ENCODE measurements at places on chromosomes 2 and 18.

DNA sequence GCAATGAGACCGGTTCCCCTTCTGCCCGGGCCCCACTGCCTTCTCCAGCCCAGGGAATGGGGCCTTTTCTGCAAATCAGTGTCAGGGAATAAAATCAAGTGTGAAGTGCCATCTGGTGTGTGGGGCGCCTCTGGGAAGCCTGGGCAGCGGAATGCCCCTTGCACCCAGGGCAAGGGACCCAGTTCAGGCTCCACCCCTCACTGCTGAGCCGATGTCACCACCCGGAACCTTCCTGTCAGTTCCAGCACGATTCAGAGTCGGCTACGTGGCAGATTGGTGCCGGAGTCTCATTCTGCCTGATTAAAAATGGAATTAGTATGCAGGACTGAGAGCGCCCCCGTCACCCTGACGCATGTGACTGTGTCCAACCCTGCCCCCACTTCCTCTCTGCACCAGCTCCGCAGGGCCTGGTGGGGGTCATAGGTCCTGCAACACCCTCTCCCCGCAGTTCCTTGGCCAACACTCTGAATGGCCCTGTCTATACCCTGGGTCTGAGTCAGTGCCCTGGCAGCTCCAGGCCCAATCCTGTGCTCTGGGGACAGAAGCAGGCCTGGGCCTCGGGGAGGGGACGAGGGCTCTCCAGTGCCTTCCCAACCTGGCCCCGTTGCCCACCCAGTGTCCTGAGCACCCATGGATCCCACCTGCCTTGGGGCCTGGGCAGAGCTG is 8.2 kb upstream of the ALPI start:
- DNase-seq = no peak

GRCh38 chr2:217941886-217942728 is 60.7 kb downstream of the TNS1 start:
- DNase-seq = no peak

DNA sequence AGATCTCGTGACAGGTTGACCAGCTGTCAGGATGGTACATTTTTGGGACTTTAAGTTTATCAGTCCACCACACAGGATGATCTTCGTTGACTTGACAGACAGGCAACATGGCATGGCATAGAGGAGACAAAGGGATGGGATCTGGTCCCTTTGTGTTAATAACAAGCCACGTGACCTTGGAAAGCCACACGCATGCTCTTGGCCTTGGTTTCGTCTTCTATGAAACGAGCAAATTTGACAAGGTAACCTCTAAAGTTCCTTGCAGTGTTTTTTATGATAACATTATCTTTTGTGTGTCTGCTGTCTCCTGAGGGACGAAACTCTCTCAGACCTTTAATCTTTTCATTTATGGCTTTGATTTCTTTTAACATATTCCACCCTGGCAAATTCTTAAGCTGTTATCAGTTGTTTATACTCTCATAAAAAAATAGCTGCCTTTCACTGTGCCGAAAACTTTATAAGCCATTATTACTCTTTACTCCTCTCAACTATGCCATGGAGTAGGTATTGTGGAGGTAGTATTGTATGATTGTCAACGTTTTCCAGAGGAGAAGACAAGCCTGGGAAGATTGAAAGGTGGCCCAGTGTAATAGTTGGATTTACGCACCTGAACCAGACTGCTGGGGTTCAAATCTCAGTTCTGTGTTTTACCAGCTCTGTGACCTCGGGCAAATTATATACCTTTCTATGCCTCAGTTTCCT is 81.3 kb downstream of the MYOM1 start:
- no peak for DNase-seq

GRCh38 chr18:79355433-79356335 is 40.0 kb upstream of the NFATC1 start:
- DNase-seq = no peak

- DNase-seq = no peak
These were observed 31.5 kb downstream of the BABAM2 start for GRCh38 chr2:27921880-27922547.

GRCh38 chr2:122007577-122007976 is 252.1 kb downstream of the TSN start:
- DNase-seq = no peak

- no peak for DNase-seq
These were observed 119.9 kb downstream of the OSR1 start for GRCh38 chr2:19238440-19239060.

DNA sequence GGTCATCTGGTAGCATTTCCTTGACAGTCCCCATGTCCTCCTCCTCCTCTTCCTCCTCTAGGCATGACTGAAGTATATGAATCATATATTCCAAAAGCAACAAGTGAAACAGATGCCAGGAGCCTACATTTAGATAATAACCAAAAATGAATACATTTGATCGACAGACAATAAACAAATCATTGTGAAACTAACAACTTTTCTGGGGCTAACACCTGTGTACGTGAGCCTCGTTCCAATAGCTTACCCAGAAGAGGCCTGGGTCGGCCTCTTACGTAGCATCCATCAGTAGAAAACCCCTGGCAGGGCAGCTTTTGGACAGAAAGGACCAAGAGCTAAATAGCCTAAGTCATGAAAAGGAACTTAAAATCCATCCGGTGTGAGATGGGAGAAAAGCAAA is 15.3 kb upstream of the CREG2 start:
- peak; percentile 52 for DNase-seq

DNA sequence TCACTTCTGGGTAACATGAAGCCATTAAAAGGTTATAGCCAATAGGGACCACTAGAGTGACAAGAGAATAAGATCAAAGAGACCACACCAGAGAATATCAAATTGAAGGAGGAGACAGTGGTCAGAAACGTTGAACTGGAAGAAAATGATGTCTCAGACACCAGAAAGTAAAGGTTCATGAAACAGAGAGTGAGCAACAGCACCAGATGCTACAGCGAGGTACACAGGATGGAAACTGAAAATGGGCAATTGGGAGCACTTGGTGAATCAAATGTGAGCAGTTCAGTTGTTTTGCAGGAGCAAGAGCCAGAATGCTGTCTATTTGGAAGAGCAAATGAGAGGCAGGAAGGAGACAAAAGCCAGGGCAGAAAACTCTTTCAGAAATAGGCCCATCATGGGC is 162.6 kb downstream of the SS18 start:
- DNase-seq = no peak

DNA sequence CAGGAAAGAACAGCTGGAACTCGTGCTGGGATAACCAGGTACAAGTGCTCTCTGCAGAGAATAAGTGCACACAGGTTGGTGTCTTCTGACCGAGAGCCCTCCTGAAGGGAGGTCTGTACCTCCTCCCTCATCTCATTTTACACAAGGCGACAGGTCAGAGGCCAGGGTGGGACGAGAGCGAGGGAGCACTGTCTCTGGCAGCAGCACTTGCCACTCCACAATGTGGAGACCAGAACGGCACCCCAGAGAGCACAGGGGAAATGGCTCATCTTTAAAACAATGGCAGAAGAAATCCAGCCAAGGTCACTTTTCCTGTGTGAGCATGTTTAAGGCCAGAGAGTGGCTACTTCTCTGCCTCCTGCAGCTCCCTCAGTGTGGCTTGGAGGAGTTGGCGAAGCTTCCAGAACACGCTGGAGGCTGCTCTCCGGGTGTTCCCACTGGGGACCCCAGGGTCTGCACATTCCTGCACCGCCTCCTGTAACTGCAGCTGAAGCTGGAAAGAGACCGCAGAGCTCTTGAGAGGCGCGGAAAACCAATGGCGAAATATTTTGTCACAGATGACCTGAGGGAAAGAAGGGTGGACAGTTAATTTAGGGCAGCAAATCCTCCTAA is 20.8 kb downstream of the DIPK1C start:
- DNase-seq = no peak

- no peak for DNase-seq
These were observed 43.8 kb downstream of the ARL6IP6 start for GRCh38 chr2:152762202-152762601.

DNA sequence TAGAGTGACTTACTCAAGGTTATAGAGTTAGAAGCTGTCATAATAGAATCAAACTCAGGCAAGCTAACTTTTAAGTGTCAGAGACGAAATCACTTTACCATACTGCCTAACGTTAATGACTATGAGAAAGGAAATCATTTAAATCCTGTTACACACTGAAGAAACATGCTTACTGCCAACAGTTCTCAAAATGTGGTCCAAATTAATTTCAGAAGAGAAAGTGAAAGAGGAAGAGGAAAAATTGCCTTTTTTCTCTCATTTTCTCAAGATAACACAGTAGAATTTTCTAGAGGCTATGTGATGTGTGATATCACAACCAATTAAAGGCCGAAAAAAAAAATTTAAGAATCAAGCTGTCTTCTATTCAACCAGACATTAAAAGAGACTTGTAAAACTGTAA is 1362.7 kb upstream of the CHAC2 start:
- no peak for DNase-seq

- DNase-seq = no peak
These were observed 146.4 kb downstream of the PTH2R start for GRCh38 chr2:208552943-208553342.

- no peak for DNase-seq
These were observed 93.8 kb downstream of the LRP1B start for GRCh38 chr2:142037066-142037465.

DNA sequence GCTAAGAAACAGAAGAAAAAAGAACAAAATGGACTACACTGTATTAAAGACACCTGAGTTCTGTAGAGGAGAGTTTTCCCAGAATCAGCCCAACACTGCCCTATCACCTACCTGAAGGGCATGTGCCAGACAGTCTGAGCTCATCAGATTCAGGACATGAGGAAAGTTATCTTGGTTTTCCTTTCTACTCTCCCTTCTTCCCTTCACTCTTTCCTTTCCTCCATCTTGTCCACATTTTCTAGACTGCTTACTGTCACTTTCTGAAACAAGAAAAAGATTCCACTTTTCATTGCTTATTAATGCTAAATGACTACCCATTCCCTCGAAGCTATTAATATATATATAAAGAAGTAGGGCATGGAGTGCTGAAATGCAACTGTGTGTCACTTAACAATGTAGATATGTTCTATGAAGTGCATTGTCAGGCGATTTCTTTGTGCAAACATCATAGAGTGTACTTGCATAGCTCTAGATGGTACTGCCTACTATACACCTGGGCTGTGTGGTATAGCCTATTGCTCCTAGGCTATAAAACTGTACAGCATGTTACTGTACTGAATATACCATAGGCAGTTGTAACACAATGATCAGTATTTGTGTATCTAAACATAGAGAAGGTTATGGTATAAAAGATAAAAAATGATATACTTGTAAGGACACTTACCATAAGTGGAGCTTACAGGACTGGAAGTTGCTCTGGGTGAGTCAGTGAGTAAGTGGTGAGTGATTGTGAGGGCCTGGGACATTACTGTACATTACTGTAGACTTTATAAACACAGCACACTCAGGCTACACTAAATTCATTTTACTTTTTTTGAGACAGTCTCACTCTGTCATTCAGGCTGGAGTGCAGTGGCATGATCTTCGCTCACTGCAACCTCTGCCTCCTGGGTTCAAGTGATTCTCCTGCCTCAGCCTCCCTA is 145.5 kb upstream of the ITGA6 start:
- no peak for DNase-seq

DNA sequence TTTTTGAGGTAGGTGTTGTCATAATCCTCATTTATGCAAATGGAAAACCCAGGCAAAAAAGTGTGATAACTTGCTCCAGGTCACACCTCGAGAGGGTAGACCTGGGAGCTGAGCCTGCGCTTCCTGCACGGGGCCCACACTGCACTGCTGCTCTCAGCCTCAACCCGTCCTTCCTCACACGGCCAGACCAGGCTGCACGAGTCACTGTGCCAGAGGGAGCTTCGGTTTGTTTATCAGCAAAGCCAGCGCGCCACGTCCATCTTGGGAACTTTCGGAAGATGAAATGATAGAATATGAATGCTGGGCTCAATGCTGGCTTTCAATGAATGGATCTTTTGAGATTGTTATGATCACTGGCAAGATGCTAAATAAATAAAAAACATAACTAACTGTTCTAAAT is 14.4 kb downstream of the COPS9 start:
- no peak for DNase-seq

GRCh38 chr18:56285387-56286065 is 352.9 kb downstream of the TXNL1 start:
- no peak for DNase-seq

DNA sequence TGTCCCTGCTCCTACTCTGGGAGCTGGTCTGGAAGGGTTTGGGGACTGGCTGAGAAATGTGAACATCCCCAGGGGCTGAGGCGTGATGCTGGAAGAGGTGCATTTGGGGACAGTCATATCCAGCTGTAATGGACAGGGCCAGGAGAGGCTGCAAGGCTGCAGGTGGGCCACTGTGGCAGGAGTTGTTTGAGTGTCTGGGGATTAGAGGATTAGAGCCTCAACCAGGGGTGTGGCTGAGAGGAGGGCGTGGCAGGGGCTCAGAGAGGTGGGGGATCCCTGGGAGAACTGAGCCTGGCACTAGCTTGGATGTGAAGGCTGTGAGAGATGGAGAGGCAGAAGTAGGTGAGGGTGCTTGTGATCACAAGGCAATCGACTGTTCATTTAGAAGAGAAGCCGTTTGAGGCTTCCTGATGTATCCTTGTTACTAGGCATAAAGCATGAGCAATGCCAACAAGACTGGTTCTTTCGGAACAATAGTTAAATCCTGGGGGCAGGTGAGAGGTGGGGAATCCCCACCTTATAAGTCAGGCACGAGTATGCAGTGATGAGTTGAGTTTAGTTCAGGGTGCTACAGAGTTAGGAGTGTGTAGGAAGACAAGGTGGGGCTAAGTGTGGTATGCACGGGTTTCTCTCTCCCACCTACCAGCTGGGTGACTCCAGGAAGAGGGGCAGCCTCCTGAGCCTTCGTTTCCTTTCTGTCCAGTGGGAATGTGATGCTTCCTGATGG is 31.9 kb downstream of the SH3RF3 start:
- no peak for DNase-seq

GRCh38 chr2:9720352-9721093 is 89.7 kb upstream of the YWHAQ start:
- no peak for DNase-seq

GRCh38 chr2:168244318-168244717 is 3.1 kb downstream of the STK39 start:
- peak; percentile 90 for DNase-seq

- DNase-seq = no peak
These were observed 685.5 kb downstream of the CPS1 start for GRCh38 chr2:211241891-211242290.

- no peak for DNase-seq
These were observed 33.6 kb upstream of the YWHAQ start for GRCh38 chr2:9664365-9664764.

GRCh38 chr2:169877398-169877797 is 50.1 kb downstream of the UBR3 start:
- no peak for DNase-seq

DNA sequence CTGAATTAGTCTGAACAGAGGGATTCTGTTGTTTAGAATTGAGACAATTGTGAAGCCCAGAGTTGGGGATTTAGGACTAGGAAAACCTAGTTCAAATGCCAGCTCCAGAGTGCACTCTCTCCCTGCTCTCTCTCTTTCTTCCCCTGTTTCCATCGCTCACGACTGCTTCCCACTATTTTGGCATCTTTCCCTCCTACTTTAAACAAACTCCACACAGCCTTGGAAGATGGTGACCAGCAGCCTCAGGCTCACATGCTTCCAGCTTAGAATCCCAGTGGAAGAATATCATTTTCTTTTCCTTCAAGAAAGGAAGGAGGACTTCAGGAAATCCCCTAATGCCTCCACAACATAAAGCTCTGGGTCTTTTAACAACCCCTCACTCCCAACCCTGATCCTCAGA is 6.1 kb upstream of the DNMT3A start:
- DNase-seq = no peak

- DNase-seq = no peak
These were observed 144.4 kb downstream of the PTPRM start for GRCh38 chr18:7711495-7711894.
